Coronary artery (tissue), 2 donors: ENCODE measurements at places on chromosomes 13 and 19.

DNA sequence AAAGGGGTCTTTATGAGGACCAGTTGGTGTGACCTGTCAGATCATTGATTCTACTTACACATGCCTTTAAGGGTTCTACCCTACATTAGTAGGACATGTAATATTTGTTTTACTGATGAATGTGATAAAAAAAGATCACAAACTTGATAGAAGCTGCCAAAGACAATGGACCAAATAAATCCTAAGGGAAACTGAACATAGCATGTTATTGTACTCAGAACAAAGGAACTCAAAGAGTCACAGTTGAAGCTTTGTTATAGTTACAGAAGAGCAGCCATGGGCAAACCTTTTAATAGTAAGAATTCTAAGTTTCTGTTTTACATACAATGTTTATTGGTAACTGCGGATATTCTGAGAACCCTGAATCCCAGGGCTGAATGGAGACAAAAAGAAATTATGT is 780.1 kb downstream of the SLITRK6 start:
- DNase-seq = no peak

DNA sequence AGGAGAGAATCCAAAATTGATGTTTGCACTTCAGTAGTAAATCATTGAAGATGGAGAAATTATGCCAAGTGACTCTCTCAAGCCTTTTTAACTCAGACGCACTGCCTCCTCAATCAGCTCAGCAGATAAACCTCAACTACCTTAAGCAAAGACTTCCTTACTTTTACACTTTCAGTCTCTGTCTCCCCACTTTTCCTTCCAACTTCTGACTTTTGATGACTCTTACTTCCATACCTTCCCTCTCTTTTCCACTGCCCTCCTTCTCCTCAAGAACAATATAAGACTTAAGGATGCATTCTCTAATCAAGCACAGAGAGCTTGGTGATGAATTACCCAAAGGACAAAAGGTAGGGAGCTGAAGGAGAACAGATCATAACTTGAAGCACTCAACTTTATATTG is 4.8 kb upstream of the DACH1 start:
- no peak for DNase-seq

DNA sequence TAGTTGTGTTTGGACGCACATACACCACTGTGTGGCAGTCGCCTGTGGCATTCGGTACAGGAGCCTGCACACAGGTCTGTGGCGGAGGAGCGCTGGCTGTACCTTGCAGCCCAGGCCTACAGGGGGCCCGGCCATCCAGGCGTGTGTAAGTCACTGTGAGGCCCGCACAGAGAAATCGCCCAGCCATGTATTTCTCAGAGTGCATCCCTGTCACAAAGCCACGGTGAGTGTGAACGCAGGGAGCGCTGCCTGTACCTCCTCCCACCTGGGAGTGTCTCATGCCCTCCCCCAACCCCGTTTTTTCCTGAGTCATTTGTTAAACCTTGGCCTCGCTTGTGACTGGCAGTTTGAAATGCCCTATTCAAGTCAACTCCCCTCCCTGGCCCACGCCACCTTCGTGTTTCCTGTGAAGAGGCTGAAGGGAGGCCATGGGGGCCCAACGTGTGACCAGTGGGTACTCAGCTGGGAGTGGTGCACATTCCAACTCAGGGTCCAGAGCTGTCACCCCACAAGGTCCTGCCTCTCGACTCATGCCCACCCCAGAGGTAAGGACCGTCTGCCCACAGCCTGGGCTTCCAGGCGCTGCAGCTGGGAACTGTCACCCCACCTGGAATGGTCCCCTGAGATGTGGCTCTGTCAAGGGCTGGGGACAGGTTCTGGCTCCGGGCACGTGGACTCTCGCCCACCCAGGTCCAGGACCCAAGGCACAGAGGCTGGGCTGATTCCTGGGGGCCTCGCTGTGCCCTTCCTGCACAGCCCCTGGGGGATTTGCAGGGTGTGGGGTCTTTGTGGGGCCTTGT is 11.6 kb upstream of the RASA3 start:
- DNase-seq = no peak

GRCh38 chr13:113113846-113114271 is 8.3 kb downstream of the F7 start:
- peak; percentile 41 for DNase-seq

DNA sequence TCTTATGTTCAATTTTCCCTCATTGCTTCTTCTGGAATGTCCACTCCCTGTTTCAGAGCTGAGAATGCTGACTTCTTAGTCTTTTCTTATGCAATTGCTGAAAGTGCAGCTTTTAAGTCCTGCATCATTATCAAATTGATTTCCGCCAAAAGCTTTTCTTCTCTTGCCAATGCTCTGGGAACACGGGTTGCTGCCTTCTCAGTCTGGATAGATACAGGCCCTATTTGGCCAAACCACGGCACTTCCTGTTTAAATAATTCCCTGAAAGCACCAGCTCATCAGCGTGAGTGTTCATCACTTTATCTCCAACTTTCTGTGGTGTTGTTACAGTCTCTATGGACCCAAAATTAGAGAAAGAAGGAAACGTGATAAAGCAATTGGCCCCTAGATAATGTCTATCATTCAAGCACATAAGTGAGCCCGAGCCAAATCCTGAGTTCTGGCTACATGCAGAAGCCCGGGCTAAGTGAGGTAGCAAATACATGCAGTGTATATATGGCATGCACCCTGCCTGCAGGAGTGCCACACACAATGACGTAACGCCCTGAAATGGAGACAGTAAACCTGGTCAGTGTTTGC is 85.7 kb downstream of the CYSLTR2 start:
- DNase-seq = no peak

DNA sequence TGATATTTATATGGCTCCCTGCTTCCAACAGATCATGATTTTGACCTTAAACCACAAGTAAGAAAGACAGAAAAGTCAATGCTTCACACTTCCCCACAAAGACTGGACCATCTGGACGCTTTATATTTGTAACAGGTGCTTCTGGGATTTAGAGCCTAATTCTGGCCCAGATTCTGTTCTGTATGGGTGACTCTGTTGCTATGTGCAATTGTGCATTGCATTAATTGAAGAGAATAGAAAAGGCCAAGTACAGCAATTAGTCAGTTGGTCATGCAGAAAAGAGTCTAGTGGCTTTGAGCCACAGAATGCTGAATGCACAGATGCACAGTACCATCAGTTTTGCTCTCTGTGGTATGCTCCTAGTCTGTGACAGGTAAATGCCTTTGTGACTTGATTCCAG is 657.4 kb upstream of the ATXN8OS start:
- no peak for DNase-seq

DNA sequence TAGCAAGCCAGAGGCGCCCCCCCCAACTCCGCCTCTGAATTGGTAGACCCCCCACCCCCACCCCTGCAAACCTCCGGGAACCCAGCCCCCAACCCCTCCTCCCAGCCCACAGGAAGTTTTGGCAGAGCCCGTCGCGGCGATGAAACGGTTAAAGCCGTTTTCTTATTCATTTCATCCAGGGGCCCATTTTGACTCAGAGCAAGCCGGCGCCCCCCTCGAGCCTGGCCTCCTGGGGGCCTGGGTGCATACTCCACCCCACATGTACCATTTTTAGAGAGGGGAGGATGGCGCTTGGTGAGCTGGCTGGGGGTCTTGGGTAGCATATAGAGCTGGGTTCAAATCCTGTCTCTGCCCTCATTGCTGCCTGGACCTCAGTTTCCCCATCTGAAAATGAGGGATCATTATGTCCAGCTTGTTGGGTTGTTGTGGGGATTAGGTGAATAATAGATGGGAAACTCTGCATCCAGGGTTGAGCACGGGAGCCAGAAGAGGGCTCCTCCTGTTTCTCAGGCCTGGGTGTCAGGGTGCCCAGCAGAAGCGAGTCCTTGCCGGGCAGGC is 7.9 kb upstream of the JUNB start:
- DNase-seq = no peak

DNA sequence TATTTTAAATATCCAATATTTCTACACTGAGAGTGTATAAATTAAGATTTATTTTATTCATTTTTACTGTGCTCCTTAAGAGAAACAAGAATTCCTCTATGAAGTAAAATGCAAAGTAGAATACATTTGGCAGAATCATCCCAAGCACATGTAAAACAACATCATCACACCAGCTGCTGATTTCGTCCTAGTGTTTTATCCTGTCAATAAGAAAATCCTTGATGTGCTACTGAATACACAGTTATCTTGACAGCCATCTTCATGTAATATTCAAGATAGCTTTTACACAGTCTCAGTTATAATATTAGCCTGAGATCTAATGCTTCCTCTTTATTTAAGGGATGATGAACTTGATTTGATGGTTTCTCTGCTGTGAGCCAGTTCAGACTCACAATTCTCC is 282.4 kb downstream of the MZT1 start:
- DNase-seq = no peak

DNA sequence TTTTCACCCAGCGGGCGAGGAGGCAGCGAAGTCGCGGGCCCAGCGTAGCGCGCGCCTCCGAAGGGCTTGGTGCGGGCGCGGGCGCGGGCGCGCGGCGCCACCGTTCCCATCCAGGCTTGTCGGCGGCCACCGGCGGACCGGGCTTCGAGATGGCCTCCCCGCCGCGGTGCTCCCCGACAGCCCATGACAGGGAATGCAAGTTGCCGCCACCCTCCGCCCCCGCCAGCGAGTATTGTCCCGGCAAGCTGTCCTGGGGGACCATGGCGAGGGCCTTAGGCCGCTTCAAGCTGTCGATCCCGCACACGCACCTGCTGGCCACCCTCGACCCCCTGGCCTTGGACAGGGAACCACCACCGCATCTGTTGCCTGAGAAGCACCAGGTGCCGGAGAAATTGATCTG is at the start of gene WDR88:
WDR88 (plus strand) TSS at position 94 of the 400 bp plus-strand sequence; CDS start at position 150, 56 bp downstream.
- no peak for DNase-seq

GRCh38 chr19:48239120-48239519 is 16.6 kb downstream of the CARD8 start:
- no peak for DNase-seq

- DNase-seq = no peak
Measured at GRCh38 chr13:52707375-52707774, 32.2 kb downstream of the CNMD start.

DNA sequence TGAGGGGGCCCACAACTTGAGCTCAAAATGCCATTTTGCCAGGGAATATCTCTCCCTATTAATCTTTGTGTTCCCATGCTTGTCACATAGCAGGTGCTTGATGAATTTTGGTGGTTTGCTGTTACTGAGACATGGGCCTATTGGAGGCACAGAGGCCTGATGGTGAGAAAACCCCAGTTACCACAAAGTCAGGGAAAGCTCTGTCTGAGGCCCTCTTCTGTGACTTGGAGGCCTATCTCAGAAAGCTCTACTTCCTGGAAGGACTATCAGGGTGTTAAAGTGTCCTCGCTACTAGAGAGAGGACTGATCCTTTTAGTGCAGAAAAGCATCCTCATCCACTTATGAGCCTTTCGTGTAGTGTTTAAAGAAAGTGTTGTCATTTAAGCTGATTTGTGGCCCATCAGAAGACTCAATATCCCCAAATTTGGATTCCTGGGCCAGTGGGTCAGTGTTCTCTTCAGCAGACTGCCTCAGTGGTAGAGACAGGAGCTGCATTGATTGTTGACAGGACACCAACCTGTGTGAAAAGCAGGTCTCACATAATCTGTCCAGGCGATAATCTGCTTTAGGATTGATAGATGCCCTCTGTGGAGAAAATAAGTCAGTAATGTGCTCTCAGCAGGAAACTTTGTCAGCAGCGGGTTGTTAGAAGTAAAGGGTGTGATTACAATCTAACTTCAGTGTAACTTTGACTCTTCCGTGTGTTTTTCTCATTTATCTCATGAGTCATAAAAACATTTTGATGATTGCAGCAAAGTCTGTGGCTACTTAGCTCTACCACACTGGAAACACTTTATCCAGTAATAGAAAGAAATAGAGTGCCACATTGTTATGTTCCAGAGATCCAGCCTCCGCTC is 121.0 kb downstream of the AKAP11 start:
- no peak for DNase-seq

DNA sequence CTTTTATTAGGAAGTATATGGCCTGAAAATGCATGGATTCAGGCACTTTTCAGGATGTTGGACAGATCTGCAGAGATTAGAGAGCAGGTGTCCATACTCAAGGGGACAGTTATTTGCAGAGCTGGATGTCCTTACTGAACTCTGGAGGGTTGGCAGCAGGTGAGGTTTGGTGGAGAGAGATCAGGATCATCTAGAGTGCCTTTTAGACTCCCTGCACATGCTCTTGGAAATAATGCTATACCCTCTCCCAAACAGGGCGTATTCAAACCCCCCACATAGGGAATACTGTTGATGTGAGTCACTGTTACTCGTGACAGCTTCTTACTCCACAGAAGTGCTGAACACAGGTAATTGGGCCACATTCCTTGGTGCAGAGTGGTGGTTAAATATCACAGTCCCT is 725.7 kb upstream of the SGCG start:
- DNase-seq = no peak

- DNase-seq = no peak
Measured at GRCh38 chr13:46885018-46885417, 11.8 kb downstream of the HTR2A start.

- no peak for DNase-seq
Measured at GRCh38 chr13:22836475-22836874, 344.3 kb upstream of the SGCG start.

GRCh38 chr13:98368019-98368418 is 190.9 kb upstream of the RNF113B start:
- no peak for DNase-seq

DNA sequence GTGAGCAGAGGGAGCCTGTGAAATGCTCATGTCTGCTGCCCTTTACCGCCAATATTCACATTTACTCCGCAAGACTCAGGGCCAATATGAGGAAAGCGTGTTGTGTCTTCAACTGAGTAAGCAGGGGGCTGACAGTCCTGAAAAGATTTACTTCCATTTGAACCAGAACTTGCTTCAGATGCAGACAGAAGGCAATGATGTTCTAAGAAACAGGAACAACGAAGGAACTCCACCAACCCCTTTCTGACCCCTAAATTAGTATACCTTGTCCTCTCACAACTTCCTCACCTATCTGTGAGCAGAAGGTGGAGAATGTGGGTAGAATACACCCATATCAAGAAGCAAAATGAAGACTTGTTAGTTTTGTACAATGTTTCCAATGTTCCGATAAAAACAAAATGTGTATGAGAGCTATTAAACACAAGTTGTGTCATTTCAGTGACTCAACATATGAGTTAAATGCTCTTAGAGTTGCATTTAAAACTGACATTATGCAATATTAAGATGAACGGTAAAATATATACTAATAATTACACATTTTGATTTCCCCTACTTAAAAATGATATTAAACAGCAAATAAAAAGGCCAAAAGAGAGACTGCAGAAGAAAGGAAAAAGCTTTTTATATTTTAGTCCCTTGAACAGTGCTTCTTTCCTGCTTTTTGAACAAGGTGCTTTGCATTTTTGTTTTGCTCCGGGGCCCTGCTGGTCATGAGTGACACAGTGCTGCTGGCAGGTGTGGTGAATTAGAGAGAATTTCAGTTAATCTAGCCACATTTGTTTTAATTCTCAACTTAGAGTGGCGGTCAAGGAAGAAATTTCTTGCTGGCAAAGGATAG is 16.0 kb downstream of the TMEM272 start:
- no peak for DNase-seq

GRCh38 chr19:17794731-17795494 is at the start of gene B3GNT3:
B3GNT3 (plus strand) TSS chr19:17795138; CDS start chr19:17807808, 12,670 bp downstream.
- DNase-seq = no peak

GRCh38 chr13:40777809-40778175 is 6.8 kb upstream of the MRPS31 start:
- DNase-seq = no peak

GRCh38 chr13:110580800-110581199 is 19.3 kb upstream of the RAB20 start:
- DNase-seq = no peak
